ENCODE measurements at places on chromosomes 6 and 20. TPM values are rescaled to one million over a fixed set of nuclear protein-coding genes. Genes with fewer than 3 reads are reported as not detected.

The OGFR gene
- total RNA-seq, result 90.7 TPM

GRCh38 chr6:22471132-22471690 lies 98.2 kb upstream of the HDGFL1 start:
- peak; percentile 65 for DNase-seq

GRCh38 chr6:36364669-36365479 lies 22.6 kb downstream of the ETV7 start:
- peak; percentile 68 for DNase-seq

The PRRT1 gene
- total RNA-seq, result not detected

GRCh38 chr6:127420556-127420955 lies 38.6 kb downstream of the KIAA0408 start:
- peak; percentile 95 for DNase-seq

- DNase-seq, result no peak
These were observed 869 bp downstream of the COL21A1 start for GRCh38 chr6:56246541-56246880.

DNA sequence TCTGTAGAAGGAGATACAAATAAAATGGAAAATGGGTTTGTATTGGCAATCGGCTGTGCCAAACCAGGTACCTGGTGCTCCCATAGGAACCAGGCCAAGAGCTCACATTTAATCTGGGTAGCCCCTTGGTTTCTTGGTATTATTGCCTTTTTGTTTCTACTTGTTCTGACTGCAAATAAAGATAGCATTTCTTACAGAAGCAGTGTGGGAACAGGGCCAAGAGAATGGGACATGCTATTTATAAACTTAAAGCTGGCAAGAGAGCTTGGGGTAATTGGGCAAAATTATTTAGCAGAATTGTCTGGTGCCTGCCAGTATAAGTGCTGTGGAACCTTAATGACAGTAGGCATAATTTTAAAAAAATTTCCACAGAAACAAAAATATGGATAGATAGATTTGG lies 113.5 kb upstream of the GLP1R start:
- DNase-seq, result no peak

DNA sequence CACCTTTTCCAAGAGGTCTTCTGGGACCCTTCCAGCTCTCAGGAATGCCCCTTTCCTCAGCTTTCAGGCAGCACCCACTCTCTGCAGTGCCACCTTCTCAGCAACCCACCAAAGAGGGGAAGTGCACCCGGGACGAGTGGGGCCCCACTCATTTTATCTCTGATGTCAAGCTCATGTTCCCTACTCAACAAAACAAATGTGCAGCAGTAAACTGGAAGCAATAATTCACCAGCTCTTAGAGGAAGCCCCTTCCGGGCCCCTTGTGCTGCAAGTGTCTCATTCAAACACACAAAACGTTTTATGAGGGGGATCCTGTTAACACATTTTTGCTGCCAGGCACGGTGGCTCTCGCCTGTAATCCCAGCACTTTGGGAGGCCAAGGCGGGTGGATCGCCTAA lies 13.6 kb downstream of the GFOD1 start:
- DNase-seq, result no peak

The HTR1E gene
- not detected for total RNA-seq

The SPATS1 gene
- not detected for total RNA-seq

GRCh38 chr20:13148961-13149360 lies 72.1 kb upstream of the ISM1 start:
- no peak for DNase-seq

GRCh38 chr20:43666376-43667328 lies at the start of gene MYBL2:
MYBL2 (plus strand) TSS chr20:43667114; CDS start chr20:43667284, 170 bp downstream.
- peak; percentile 48 for DNase-seq

GRCh38 chr20:32474967-32475811 lies 109.9 kb downstream of the NOL4L start:
- DNase-seq, result peak; percentile 97

DNA sequence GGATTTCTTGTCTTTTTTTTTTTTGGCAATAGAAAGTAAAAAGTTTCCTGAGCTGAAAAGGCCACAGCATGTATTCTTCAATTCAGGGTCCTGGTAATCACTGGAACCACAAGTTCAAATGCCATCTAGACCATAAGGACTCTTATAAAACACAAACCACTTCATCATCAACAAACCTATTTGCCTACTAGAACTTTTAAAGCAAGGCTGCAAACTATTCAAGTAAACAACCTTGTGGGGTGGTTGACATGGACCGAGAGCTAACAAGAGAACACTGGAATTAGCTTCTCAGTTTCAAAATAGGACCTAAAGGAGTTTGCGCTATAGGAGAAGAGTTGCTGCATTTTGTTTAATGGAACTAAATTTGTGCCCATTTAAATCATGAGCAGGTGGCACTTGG lies 215.9 kb downstream of the ATXN1 start:
- DNase-seq, result no peak

DNA sequence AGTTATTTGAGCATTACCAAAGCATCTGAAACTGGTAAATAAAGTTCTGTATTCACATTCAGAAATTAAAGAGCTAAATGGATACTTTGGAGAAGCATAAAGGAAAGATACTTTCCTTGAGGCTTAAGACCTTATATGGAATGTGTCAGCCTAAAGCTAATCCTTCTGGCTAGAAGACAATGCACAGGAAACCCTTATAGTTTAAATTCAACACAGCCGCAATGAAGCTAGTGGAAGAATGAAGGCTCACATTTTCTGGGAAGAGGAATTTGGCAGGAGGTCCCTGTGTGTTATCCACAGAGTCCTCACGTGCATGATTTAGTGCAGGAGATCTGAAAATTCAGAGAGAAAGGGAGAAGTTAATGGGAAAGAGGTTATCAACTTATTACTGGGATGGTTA lies 21.5 kb upstream of the CHD6 start:
- no peak for DNase-seq

The BPIFA1 gene
- not detected for total RNA-seq

DNA sequence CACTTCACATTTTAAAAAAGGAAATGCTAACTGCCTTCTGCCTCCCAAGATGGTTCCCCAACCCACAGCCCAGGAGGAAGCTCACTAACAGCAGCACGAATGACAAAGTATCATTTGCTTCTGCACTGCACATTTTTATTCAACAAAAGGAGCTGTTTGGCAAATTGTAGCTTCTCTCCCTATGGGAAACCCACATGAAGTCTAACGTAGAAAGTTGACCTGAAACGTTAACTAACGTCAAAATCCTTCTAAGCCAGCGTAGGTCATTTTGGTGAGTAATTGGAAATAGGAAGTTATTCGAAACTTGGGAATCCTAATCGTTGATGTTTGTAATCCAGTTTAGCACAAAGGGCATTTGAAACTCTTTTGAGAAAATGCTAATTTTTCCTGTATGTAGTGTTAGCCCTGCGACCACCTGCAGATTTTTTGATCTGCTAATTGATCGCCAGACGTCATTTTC lies 2.9 kb downstream of the SALL4 start:
- DNase-seq, result no peak

- peak; percentile 92 for DNase-seq
These were observed 105.2 kb upstream of the CARMIL1 start for GRCh38 chr6:25173951-25174474.

DNA sequence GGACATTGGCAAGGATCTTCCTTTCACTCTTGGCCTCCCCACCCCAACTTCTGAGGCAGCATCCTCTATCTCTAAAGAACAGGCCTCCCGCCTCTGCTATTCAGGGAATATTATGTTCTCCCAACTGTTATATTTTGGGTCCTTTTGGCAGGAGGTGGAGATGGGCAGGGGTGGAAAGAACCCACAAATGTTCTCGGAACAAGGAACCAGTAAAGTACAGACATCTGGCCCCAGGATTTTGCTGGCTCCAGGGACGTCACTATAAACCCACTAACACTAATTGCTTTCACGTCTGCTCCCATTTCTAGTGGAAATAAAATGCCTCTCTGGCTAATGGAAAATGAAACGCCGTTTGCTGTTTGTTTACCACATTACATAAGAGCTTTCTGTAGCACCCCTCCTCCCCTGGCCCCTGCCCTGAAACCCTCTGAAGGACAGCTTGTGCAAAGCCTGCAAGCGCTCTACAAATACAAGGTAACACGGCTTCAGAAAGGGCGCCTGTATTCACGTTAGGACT lies 77.7 kb upstream of the TBC1D7 start:
- DNase-seq, result no peak

DNA sequence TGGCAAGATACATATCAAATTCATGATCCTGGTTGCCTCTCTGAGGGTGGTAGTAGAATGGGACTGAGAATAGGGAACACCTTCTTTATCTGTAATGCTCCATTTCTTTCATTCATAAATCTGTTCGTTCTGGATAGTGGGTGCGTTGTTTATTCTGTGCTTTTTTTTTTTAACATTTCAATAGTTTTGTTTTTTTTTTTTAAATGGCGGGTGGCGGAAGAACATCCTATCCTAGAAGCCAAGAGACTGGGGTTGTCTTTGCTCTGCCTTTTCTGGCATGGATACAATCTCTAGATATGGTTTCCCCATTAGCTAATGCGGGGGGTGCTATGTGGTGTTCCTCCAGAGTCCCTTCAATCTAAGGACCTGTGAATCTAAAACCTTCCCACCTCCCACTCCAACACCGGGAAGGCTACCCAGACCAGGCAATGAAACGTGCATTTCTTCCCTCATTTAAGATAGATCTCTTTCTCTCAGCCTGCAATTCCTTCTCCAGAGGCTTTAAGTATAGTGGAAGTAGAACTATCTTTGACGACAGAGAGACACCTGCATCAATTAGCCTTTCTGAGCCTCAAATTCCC lies 883 bp upstream of the CCDC28A start:
- peak; percentile 12 for DNase-seq

The MAK gene
- total RNA-seq, result 0.02 TPM

The FBXL4 gene
- total RNA-seq, result 9.7 TPM

DNA sequence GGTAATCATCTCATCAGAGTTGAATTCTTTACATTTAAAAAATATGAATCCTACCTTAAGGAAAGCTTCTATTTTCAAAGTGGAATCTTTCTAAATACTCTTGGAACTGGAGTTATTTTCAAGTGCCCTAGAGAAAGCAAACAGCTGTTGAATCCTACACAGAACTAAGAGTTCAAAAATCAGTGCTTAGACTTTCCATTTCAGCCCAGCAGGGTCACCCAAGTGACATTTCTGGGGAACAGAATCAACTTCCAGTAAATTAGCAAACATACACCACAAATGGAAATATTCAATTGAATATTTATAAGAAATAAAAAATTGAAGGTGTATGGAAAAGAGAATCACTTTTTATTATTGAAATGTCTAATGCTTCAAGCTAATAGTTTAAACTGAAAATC lies 427.7 kb upstream of the NOX3 start:
- no peak for DNase-seq

- peak; percentile 81 for DNase-seq
These were observed 109.5 kb upstream of the CLDN20 start for GRCh38 chr6:155154158-155154830.

The MYMX gene
- total RNA-seq, result not detected

The OR2H1 gene
- not detected for total RNA-seq

DNA sequence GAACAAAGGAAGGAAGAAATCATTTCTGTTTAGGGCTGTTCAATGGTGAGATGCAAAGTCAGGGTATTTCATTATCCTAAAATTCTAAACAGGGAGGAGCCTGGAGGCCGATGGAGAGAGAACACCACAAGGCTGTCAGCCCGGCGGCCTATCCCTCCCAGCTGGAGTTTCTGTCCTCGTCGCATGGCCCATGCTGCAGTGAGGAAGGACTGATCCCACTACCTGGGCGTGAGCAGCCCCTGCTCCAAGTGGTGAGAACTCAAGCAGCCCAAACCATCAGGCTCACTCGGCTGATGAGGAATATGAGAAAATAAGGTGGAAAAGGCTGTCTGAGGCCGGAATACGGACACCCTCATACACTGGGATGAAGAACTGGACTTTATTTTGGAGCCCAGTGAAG lies 30.8 kb downstream of the DIDO1 start:
- DNase-seq, result no peak

DNA sequence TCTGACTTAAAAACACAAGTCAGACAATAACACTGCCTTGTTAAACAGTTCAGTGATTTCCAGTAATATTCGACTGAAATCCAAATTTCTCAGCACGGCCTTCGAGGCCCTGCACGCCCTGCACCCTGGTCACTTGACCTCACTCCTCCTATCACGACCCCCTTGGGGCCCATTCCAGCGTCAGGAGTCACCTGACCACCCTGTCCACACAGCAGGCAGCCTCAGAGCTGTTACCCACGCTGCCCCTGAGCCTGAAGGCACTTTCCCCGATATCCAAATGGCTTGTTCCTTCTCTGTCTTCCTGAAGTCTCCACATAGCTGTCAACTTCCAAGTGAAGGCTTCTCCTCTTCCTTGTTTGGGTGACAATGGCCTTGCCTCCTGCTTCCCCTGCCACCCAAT lies 33.1 kb upstream of the SMOC2 start:
- no peak for DNase-seq

The PRSS16 gene
- total RNA-seq, result 0.62 TPM

DNA sequence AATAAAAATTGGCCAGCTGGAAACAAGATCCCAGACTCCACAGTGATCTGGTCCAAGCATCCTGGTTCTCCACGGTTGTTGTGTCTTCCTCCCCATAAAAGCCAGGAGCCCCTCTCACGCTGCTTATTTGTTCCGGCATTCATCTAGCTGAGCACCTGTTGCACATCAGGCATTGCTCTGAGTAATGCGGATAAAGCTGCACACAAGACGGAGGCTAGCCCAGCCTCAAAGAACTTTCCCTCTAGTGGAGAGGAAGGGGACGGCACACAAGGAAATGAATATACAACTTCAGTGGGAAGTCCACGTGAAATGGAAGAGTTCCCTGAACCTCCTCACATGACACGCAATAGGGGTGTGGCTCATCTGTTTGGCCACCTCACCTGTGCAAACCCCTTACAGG lies 30.3 kb upstream of the NXT1 start:
- no peak for DNase-seq

GRCh38 chr20:33518071-33518470 lies 28.2 kb downstream of the CBFA2T2 start:
- DNase-seq, result peak; percentile 90
